Coronary artery (tissue), 2 donors: ENCODE measurements at places on chromosomes 13 and 19.

DNA sequence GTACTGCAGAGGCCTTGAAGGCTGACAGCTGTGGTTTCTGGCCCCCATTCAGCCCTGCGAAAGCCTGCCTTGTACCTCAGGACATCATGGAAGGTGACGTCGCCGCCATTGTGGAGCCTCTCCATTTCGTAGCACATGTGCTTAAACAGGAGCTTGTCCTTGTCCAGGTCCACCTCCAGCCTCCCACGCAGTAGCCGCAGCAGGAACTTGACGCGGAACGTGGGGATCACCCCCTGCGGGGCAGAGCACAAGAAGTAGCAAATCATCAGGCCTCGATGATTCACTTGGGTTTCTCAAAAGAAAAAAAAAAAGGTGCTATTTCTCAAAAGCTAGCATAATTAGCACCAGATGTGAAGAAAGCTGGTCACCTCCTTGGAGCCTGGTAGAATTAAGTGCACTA lies 351.0 kb downstream of the NALCN start:
- DNase-seq: no peak

DNA sequence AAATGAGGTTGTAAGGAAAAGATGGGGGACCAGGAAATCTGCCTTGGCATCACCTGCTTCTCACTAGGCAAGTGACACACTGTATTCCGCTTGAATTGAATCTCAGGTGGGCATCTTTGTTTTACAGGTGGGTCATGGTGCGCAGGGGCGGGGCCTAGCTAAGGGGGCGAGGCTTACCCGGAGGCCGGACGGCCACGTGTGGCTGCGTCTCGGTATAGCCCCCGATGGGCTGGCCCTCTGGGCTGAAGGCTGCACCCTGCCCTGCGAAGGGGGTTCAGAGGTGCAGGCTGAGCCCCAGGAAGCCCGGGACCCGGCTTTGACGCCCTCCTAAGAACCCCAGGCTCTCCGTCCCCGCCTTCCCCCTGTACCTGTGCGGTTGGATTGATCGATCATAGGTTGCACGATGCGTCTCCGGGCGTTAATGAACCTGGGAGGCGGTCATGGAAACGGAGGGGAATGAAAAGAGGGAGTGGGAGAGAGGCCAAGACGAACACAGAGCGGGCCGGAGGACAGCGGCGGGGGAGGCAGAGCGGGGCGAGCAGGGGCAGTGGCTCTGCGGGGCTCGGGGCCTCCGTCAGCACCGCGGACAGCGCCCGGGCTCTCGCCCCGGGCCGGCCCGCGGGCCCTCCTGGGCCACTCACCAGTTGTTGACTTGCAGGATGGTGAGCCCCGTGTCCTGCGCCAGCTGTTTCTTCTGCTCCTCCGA lies 12.5 kb downstream of the MEIS3 start:
- DNase-seq: no peak

GRCh38 chr13:97082461-97083207 lies 88.4 kb upstream of the OXGR1 start:
- no peak for DNase-seq

- no peak for DNase-seq
These were observed 52.7 kb upstream of the ZDHHC20 start for GRCh38 chr13:21511849-21512248.

- peak; percentile 90 for DNase-seq
These were observed at the start of gene ZNF134 for GRCh38 chr19:57613941-57614743. Gene ZNF134 (plus strand): TSS chr19:57614242. CDS start chr19:57619469, 5,227 bp downstream.

GRCh38 chr19:45523642-45524256 lies 16.5 kb downstream of the VASP start:
- peak; percentile 88 for DNase-seq

DNA sequence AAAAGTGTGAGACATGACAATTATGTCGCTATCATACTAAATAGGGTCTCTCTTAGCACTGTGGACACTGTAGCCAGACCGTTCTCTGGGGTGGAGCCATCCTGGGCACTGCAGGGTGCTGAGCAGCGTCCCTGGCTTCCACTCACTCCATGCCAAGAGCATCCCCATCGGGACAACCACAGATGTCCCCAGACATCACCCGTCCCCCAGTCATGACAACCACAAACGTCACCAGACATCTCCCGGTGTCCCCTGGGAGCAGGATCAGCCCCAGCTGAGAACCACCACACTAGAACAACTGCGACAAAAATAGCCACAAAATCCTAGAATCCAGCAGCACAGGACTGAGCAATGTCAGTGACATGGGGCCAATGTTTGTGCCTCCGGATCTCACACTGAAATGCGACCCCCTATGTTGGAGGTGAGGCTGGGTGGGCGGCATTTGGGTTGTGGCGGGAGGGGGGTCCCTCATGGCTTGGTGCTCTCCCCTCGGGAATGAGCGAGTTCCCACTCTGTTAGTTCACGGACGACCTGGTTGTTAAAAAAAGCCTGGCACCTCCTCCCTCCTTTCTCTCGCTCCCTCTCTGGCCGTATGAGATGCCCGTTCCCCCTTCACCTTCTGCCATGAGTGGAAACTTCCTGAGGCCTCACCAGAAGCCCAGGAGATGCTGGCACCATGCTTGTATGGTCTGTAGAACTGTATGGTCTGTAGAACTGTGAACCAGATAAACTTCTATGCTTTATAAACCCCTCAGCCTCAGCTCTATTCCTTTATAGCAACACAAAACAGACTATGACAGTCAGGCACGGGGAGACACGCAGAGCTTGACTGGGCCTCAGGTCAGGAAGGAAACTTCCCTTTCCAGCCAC lies 93.9 kb downstream of the GADD45B start:
- no peak for DNase-seq
